ENCODE measurements at places on chromosomes 3 and 15. TPM values are rescaled to one million over a fixed set of nuclear protein-coding genes. Genes with fewer than 3 reads are reported as not detected.

FILIP1L gene
- 34.1 TPM for total RNA-seq

SLC6A1 gene
- 6.9 TPM for total RNA-seq

HDGFL3 gene
- total RNA-seq, result 34.5 TPM

DNA sequence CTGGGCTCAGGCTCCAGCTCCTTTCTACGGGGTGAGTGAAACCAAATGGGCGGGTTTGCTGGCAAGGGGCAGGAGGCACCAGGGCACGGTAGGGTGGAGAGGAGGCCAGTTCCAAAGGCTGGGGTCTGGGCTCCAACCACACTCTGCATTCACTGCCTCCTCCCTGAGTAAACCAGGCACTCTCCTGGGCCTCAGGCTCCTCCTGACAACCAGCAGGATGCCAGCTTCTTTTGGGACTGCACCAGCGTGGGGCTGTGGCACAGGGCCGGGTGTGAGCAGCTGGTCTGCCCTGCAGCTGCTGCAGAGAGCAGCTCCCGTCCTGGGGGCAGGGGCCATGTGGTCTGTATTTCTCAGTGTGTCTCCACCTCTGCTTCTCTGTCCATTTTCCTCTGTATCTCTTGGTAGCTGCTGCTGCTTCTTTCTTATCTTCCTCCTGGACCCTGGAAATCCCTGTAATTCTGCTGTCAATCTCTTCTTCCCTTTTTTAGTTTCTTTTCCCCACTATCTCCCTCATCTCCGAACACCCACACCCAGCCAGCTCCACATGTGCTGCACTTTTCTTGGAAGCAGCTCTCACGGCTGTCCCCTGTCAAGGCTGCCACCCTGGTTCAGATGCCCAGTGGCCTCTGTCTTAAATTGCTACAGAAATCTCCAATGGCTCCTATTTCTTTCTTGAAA lies 54.9 kb upstream of the TBC1D21 start:
- no peak for DNase-seq
- no peaks in the 10 kb centered on the region for H3K36me3 ChIP-seq
- H3K27me3 ChIP-seq, result no peaks in the 10 kb centered on the region
- no peak overlapping the region for H3K27ac ChIP-seq
- no peak overlapping the region for H3K4me3 ChIP-seq
- no peaks in the 10 kb centered on the region for H3K4me1 ChIP-seq

DNA sequence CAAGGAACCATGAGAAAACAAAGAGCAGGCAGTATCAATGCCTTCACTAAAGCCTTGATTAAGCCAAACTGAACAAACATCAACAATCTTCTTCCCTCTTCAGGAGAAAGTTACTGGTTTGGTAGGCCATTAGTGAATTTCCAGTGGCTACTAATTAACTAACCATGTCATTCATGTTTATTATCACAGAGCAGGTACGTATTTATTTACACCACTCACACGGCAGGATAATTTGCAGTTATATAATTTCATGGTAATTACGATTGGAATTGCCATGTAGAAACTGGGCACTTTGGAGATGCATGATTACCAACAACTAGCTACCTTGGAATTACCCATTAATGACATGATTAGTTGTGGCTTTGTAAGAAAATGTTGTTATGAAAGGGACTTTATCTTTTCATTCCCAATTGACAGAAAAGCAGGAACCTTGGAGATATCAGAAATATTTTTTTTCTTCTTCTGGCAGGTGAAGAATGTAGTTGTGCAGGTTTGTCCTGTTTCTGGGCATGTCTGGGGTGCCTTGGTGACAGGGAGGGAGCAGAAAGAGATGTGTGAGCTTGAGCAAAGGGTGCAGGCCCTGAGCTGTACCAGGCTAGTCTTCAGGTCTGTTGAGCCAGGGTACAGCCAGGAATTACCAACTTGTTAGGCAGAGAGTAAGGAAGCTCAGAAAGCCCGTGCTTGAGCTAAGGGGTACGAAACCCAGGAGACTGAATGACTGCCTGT lies 310.7 kb downstream of the RORA start:
- no peaks in the 10 kb centered on the region for H3K36me3 ChIP-seq
- no peaks in the 10 kb centered on the region for H3K27me3 ChIP-seq
- H3K4me1 ChIP-seq, result no peaks in the 10 kb centered on the region
- no peak overlapping the region for H3K4me3 ChIP-seq
- no peak overlapping the region for H3K27ac ChIP-seq

All from tibial nerve (tissue), 4 donors.